Activated T-cell treated with anti-CD3 and anti-CD28 coated beads for 1 hour (primary cell): ENCODE measurements at places on chromosomes 2 and 18.

- DNase-seq, result no peak
These were observed 142.9 kb upstream of the SH3BP4 start for GRCh38 chr2:234808907-234809306.

DNA sequence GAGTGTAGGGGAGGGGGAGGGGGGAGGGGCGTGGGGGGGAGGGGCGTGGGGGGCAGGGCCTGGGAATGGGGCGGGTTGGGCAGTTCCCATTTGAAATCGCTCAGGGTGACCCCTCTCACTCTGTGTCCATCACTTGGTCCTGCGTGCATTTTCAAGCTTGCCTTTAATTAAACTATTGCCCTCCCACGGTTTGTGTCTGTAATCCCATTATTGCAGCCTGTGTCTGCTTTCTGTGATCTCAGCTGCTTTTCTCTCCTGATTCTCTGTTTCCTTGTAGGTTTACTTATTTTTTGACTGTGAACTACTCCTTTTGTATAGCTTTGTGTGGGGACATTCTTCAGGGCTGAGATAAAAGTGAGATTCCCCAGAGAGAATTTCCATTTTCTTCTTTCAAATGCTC is 1.3 kb downstream of the DCDC2C start:
- DNase-seq, result no peak

DNA sequence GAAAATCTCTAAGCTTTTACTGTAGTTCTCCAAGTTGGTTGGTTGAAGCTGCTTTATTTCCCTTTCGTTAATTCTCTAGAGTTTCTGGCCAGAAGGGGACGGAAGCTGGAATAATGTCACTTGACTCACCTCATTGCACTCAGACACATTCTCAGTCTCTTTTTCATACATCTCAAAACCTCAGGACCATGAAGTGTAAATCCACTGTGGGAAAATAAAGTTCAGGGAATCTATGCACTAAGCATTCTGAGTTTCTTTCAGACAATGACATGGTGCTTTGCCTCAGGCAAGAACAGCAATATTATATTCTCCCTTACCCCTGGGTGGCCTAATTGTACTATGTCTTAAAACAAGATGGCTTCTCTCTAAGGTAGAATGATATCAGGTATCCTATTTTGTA is 167.8 kb downstream of the PRPF40A start:
- DNase-seq, result no peak

DNA sequence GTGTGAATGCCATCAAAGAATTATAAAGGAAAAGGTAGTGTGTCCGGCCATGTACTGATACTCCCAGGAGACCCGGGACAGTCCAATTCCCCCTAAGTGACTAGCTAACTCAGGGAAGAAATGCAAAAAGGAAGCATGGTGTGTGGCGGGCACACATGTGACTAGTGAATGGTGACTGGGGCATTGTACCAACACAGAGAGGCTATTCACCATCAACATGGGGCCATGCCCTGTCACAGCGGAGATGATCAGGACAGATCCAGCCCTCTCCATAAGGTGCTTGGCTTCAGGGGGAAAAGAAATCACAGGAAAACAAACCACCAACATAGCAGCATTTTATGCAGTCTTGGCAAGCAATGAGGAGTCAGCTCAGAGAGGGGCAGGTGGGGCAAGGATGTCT is 34.3 kb downstream of the FAM168B start:
- DNase-seq, result no peak

GRCh38 chr18:28650860-28651259 is 473.9 kb upstream of the CDH2 start:
- DNase-seq, result no peak

GRCh38 chr2:12303181-12304030 is 413.3 kb upstream of the TRIB2 start:
- no peak for DNase-seq

- no peak for DNase-seq
These were observed 314.2 kb upstream of the LRP1B start for GRCh38 chr2:142445023-142445422.

DNA sequence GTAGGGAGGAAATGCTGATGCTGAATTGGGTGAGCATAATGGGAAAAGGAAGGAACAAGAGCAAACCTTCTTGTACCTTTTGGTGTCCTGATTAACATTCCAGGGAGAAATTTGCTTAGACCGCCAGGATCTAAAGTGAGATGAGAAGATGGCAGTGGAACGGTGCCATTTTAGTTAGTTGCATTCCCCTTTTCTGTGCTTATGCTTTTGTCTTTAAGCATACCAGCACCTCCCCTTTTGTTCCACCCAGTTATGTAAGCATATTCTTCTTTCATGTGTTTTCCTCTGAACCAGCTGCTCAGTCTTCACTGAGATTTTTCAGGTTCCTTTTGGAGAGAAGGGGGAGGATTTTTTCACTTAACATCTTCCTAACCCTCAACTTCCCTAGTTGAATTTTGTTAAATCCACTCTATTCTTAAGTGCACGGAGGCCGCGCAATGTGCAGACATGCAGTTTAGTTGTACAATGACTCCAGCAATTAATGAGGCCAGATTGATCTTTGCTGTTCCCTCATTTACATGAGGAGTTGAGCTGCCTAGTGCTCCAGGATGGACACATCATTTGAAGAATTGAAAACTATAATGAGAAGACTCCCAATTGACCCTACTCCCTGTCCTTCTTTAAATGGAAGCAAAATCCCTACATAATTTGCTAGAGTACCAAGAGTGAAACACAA is 73.9 kb downstream of the MAP4K4 start:
- DNase-seq, result no peak

- DNase-seq, result no peak
These were observed 9.2 kb downstream of the SERPINE2 start for GRCh38 chr2:224029876-224030275.

DNA sequence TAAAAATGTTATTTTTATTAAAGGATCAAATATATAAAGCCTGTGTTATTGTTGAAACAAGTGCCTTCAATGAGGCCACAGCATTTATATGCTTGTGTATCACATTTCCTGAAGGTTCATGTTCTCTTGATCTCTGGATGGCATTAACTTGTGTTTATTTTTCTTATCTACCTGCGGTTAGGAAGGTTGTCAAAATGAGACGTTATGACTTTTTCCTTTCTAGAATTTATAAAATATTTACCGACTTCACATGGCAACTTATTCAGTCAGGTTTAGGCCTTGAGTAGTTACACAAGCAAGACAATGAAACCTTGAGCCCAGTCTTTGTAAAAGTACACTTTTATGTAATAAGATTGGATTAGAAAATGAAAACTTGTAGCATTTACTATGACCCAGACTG is 196.4 kb upstream of the ACVR2A start:
- no peak for DNase-seq

DNA sequence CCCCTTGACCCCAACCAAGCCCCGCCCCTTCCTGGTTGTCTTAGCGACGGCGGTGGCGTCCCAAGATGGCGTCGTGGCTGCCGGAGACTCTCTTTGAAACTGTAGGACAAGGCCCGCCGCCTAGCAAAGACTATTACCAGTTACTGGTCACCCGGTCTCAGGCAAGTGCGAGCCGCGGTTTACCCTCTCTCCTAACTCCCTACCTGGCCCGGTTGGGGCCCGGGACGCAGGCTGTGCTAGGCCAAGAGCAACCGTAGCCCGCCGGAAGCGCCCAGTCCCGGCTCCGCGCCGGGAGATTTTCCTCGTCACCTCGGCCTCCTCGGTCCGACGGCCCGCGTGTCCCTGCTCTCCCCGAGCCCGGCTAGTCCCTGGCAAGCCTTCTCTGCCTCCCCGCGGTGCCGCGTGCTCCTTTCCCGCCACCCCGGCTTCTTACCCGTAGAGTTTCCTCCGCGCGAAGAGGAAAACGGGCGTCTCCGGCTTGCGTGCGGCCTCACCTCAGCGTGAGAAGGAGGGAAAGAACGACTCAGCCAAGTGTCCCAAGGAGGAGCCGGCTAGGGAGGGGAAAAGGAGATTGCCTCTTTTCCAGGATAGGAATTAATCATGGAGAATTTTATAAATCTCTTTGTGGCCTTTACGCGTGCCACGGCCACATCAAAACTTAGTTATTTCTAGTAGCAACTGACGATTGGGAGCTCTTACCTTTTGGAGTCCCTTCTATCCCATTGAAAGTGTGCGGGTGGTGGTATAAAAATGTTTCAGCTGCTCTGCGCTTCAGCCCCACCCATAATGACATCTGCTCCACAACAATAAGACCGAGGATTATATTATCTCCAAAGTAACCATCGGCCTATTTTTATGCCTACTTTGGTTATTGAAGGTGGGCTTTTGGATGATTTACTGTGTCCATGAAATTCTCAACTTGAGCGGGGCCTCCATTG is at the start of gene FBXO36:
Gene FBXO36 (plus strand): TSS at position 55 of the 938 bp plus-strand sequence. CDS start 11 bp downstream, at position 66.
- DNase-seq, result peak; percentile 88

DNA sequence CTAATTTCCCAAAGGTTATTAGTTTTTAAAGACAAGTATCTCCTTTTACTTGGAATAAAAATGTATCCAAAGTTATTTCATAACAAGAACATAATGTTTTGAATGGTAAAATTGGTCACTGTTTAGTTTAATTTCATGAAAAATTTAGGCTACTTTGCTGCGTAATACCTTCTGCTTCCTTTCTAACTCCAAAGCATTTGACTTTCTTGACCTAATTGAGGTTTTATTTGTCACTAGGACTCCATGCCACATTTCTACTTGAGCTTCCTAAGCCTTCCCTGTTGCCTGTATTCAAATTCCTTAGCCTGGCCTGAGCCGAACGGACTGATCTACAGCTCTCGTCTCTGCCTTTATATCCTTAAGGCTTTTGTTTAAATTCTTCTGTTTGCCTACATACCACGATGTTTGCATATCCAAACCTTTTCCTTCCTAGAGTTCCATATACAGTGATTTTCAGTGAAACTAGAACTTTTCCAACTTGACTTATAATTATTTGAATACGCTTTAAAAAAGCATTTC is 25.1 kb downstream of the ARMC9 start:
- DNase-seq, result no peak

- no peak for DNase-seq
These were observed 134.3 kb upstream of the CTDP1 start for GRCh38 chr18:79545255-79545654.

DNA sequence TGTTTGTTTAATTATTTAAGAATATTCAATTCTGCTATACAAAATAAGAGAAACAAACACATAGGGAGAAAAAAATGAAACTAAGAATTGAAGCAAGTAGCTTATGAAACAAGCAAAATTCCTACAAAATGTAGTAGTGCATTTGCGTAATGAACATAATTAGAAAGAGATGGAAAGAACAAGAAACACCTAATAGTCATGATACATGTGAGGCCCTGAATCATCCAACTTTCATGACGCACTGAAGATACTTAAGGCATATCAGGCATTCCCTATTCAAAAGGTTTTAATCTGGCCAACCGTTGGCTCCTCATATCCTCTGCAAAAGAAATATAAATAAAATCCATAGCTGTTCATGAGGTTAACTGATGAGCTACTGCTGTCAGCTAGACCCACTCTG is 14.5 kb upstream of the NAB1 start:
- no peak for DNase-seq

GRCh38 chr2:120828829-120829632 is 93.4 kb downstream of the GLI2 start:
- no peak for DNase-seq

- DNase-seq, result peak; percentile 69
These were observed 526 bp downstream of the PRKRA start for GRCh38 chr2:178450524-178450773.

DNA sequence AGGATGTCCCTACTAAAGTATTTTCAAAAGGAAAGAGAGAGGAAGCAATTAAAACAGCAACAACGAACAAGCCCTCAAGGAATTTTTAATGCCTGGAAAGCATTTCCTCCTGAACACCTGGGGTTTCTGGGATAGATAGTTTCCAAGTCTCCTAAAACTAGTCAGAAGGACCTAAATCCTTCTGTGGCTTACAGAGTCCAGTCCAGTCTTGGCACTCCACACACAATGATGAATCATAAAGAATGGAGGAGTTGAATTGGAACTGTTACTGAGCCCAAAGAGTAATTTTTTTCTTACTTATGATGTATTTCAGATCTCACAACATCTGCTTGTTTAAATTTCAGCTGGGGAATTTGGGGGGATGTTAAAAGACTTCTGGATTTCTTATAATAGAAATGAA is 144.6 kb upstream of the SETBP1 start:
- DNase-seq, result no peak

GRCh38 chr2:172465417-172466334 is 38.3 kb downstream of the ITGA6 start:
- peak; percentile 52 for DNase-seq

DNA sequence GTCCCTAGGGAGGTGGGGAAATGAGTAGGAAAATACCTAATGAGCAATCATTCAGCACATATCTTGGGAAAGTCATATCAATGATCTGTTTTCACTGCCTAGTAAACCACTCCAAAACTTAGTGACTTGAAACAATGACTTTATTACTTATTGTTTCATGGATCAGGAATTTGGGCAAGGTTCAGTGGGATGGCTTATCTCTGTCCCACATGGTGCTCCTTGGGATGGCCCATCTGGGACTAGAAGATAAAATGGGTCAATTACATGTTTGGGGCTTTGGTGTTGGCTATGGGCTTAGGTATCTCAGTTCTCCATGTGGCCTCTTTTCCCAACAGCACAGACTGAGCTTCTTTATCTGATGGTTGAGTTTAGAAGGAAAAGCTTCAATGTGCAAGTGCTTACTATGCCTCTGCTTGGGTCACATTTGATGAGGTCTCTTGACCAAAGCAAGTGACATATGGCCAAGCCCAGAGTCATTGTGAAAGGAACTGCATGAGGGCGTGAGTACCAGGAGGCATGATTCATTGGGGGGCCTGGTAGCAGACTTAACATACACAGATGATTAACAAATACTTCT is 218.1 kb upstream of the TNP1 start:
- no peak for DNase-seq

GRCh38 chr18:37565101-37565976 is at the start of gene CELF4:
Gene CELF4 (minus strand): TSS chr18:37565798.
- DNase-seq, result no peak

DNA sequence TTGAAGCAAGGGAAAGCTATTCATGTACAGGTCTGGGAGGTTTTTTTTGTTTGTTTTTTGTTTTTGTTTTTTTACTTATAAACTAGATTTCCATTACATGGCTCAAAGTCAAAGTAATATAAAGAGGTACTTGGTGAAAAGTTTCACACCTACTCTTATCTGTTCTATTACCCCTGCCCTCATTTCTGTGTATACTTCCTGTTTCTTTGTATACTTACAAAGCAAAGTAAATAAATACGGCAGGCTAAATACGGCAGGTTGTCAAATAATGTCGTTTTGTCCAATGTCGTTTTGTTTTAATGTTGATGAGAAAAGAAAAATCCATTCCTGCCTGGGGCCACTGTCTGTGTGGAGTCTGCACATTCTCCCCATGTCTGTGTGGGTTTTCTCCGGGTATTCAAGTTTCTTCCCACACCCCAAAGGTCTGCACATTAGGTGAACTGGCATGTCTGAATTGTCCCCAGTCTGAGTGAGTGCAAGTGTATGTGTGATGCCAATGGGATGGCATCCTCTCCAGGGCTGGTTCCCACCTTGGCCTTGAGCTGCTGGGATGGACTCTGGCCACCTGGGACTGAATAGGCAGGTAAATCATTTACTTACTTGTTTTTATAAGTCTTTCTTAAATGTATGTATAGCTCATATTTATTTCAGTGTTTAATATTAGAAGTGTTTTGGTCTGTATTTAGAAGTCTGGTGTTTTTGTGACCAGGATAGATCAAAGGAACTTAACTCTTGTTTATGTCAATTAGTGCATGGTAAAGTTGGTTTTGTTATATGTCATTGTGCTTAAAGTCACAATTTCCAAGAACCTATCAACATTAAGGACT is 13.4 kb downstream of the STAMBP start:
- no peak for DNase-seq

- DNase-seq, result no peak
These were observed 29.4 kb downstream of the ZFP36L2 start for GRCh38 chr2:43196768-43197587.
